ENCODE measurements at places on chromosomes 7 and 10. TPM values are rescaled to one million over a fixed set of nuclear protein-coding genes. Genes with fewer than 3 reads are reported as not detected.

DNA sequence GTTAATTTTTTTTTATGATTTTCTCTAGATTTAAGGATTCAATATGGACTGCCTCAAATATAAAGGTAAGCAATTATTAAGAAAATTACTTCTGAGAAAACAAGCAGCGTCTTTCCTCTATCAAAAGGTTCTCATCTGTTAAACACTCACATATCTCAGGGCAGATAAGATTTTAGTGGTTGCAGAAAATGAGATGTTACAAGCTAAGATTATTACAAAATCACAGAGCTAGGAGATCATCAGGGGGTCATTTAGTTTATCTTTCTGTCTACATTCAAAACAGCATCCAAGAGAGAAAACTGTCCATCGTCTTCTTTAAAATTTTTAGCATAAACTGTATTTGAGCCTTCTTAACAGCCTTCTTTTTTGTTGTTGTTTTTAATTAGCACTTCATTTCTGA, 29.1 kb upstream of the RHOBTB1 start:
- H3K4me3 ChIP-seq = no peak overlapping the region
- no peak for DNase-seq
- no peaks in the 10 kb centered on the region for H3K36me3 ChIP-seq
- no peaks in the 10 kb centered on the region for H3K27me3 ChIP-seq
- no peak overlapping the region for H3K27ac ChIP-seq

- no peak overlapping the region for H3K4me3 ChIP-seq
- no peak for DNase-seq
- no peaks in the 10 kb centered on the region for H3K27me3 ChIP-seq
- no peaks in the 10 kb centered on the region for H3K4me1 ChIP-seq
- H3K36me3 ChIP-seq = peaks cover 21% of the 10 kb centered on the region
These were observed 123.9 kb downstream of the GALNT11 start for GRCh38 chr7:152149363-152149762.

- no peak for DNase-seq
- no peak overlapping the region for H3K4me3 ChIP-seq
- no peaks in the 10 kb centered on the region for H3K4me1 ChIP-seq
- no peaks in the 10 kb centered on the region for H3K36me3 ChIP-seq
- no peak overlapping the region for H3K27ac ChIP-seq
These were observed 21.3 kb upstream of the GDF10 start for GRCh38 chr10:47278720-47279119.

DNA sequence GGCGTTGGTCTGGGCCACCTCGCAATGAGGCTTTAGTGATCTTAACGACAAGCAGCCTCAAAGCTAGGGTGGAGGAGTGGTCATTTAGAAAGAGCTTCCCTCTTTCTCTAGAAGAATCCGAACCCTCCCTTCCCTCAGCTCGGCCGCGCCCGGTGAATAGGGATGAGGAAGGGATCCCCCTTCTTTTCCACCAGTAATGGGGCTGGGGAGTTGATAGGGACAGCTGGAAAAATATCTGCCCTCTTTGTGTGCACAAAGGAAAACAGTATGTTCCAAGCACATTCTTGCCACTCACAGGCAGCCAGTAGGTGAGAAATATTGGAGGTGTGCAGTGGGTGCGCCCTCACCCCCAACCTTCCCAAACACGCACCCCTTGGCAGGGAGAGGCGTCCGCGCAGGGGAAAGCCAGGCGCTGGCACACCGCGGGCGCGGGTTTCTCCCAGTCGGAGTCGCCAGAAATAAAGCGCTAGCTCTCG, 6.5 kb downstream of the DLX5 start:
- peaks cover 9% of the 10 kb centered on the region for H3K27me3 ChIP-seq
- no peak overlapping the region for H3K4me3 ChIP-seq
- peaks cover 52% of the 10 kb centered on the region for H3K4me1 ChIP-seq
- no peaks in the 10 kb centered on the region for H3K36me3 ChIP-seq
- DNase-seq = no peak

- DNase-seq = no peak
- H3K36me3 ChIP-seq = no peaks in the 10 kb centered on the region
- H3K4me3 ChIP-seq = no peak overlapping the region
These were observed 39.1 kb downstream of the MTPN start for GRCh38 chr7:135938086-135938485.

- no peaks in the 10 kb centered on the region for H3K27me3 ChIP-seq
- peaks cover 7% of the 10 kb centered on the region for H3K4me1 ChIP-seq
- no peak for DNase-seq
- H3K36me3 ChIP-seq = no peaks in the 10 kb centered on the region
These were observed 58.8 kb downstream of the WDR37 start for GRCh38 chr10:1114719-1115606.

- H3K4me3 ChIP-seq = no peak overlapping the region
- DNase-seq = no peak
- no peaks in the 10 kb centered on the region for H3K4me1 ChIP-seq
- H3K27me3 ChIP-seq = no peaks in the 10 kb centered on the region
- no peaks in the 10 kb centered on the region for H3K36me3 ChIP-seq
- no peak overlapping the region for H3K27ac ChIP-seq
These were observed 49.2 kb upstream of the MGMT start for GRCh38 chr10:129417870-129418269.

DNA sequence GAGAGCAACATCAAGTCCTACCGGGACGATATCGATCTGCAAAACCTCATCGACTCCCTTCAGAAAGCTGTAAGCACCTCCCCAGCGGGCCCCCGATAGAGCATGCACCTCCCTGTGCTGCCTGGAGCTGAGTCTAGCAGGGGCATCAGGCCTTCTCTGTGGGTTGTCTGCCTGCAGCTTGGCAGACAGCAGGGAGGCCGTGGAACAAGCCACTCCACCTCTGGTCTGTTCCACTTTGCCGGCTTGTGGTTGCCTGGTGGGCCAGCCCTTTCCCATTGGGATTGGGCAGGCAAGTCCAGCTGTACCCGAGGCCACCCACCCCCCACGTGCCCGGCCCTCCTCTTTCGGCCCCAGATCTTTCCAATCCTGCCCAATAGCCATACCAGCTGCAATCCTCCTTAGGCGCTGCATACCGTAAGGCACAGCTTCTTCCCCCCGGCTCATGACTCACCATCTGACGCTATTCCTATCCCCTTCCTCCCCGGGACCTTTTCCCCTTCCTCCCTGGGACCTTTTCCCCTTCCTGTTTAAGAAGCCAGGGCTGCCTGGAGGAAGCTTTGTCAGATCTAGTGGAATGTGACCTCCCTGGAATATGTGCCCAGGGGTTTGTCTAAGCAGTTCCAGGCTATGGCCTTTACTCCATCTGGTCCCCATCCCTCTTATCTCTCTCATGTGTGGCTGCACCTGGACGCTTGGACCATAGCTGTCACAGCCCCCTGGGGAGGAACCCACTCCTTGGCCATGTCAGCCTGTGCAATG, 28.1 kb upstream of the SH2D4B start:
- DNase-seq = no peak
- peaks cover 4% of the 10 kb centered on the region for H3K36me3 ChIP-seq
- no peak overlapping the region for H3K4me3 ChIP-seq
- H3K27me3 ChIP-seq = no peaks in the 10 kb centered on the region
- no peak overlapping the region for H3K27ac ChIP-seq

GRCh38 chr7:130529417-130529816, 37.5 kb downstream of the MEST start:
- no peaks in the 10 kb centered on the region for H3K27me3 ChIP-seq
- no peaks in the 10 kb centered on the region for H3K36me3 ChIP-seq
- H3K4me3 ChIP-seq = no peak overlapping the region

DNA sequence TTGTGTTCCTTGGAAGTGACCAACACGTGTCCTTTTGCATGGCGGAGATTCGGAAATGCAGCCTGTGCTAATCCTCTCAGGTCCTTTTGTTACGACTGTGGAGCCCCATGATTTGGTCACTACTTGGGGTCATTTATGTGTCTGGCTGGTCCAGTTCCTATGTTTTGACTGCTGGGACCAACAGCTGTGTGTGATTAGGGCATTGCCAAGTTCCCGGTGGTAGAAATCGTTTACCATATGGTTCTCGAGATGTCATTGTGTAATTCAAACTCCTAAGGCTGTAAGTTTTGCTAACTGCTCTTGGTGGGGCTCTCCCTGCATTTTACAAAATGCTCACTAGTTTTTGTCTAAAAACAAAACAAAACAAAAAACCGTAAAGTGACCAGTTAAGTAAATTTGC, 62.0 kb downstream of the CCNY start:
- H3K4me3 ChIP-seq = no peak overlapping the region
- H3K27ac ChIP-seq = no peak overlapping the region
- no peaks in the 10 kb centered on the region for H3K36me3 ChIP-seq
- H3K4me1 ChIP-seq = peaks cover 42% of the 10 kb centered on the region
- H3K27me3 ChIP-seq = no peaks in the 10 kb centered on the region

GRCh38 chr10:122237331-122237990, 33.6 kb upstream of the BTBD16 start:
- no peaks in the 10 kb centered on the region for H3K36me3 ChIP-seq
- no peak overlapping the region for H3K27ac ChIP-seq
- DNase-seq = no peak
- no peaks in the 10 kb centered on the region for H3K4me1 ChIP-seq
- no peak overlapping the region for H3K4me3 ChIP-seq
- H3K27me3 ChIP-seq = no peaks in the 10 kb centered on the region

DNA sequence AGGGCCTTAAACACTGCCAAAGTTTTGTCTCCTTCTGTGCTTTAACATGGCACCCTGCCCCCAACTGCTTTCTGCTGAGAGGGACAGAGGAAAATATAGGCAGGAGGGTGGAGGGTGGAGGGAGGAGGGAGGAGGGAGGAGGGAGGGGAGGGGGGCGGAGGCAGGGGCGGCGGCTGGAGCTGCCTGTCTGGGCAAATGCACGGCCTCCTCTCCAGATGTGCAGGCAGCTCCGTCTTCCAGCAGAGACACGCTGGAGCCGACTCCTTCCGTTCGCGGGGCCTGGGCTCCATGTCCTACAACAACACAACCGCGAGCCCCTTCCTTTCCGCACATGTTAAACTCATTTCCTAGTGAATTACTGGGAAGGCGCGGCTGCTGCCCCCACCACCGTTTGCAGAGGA, 14.2 kb downstream of the EBF3 start:
- H3K4me1 ChIP-seq = peaks cover 75% of the 10 kb centered on the region
- no peaks in the 10 kb centered on the region for H3K36me3 ChIP-seq
- no peak overlapping the region for H3K4me3 ChIP-seq
- H3K27me3 ChIP-seq = peaks cover 9% of the 10 kb centered on the region

TUBB8 gene
- total RNA-seq = not detected

TMEM248 gene
- 110 TPM for total RNA-seq

FFAR4 gene
- 0.90 TPM for total RNA-seq

RNF148 gene
- total RNA-seq = 0.87 TPM

PDK4 gene
- 723 TPM for total RNA-seq

TCAF2 gene
- total RNA-seq = 2.7 TPM

ITPRID1 gene
- not detected for total RNA-seq

ENTPD7 gene
- total RNA-seq = 5.3 TPM
